ENCODE measurements at places on chromosomes 5 and 9.

GRCh38 chr9:63817622-63818518, 1467.1 kb downstream of the FOXD4L5 start:
- no peak for DNase-seq

DNA sequence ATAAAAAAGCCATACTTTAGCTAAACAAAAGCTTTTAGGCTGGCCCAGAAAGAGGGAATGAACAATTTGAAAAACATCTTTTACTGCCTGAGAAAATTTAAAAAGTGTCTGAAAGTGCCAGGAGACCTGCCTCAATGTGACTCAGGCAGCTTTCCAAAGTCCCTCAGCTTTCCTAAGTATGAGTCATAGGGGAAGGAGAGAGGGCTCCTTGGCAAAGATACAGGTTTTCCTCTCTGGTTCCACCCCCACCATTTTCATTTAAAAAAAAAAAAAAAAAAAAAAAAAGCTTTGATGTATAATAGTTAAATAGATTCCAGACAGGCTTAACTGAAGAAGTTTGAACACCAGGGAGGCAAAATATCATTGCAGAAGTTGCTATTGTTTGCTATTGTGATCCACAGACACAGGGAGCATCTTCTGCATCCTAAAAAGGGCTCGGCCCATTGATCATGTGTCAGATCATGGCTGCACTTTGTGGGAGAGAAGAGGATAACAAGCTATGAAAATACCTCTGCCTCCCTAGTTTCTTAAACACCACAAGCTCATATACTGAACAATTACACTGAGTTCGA, 71.5 kb downstream of the MRPS27 start:
- DNase-seq, result no peak

GRCh38 chr9:126357074-126357473, 30.4 kb downstream of the MVB12B start:
- DNase-seq, result no peak

GRCh38 chr5:5132693-5133295, 7.3 kb upstream of the ADAMTS16 start:
- DNase-seq, result no peak

DNA sequence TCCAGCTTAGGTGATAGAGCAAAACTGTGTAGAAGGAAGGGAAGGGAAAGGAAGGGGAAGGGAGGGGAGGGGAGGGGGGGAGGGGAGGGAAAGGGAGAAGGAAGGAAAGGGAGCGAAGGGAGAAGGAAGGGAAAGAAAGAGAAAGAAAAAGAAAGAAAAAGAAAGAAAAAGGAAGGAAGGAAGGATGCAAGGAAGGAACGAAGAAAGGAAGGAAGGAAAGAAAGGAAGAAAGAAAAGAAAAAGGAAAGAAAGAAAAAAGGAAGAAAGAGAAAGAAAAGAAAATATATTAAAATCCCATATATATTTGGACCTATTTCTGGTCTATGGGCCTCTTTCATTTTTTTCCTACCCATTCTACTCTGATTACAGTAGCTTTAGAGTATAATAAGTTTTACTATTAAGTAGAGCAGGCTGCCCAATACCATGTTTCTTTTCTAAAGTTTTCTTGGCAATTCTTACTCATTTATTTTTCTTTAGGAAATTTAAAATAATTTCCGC, 229.1 kb downstream of the AUH start:
- no peak for DNase-seq

- no peak for DNase-seq
These were observed 55.2 kb upstream of the SHISAL2B start for GRCh38 chr5:64634997-64635686.

GRCh38 chr9:137721479-137721878, 102.7 kb downstream of the EHMT1 start:
- DNase-seq, result no peak

DNA sequence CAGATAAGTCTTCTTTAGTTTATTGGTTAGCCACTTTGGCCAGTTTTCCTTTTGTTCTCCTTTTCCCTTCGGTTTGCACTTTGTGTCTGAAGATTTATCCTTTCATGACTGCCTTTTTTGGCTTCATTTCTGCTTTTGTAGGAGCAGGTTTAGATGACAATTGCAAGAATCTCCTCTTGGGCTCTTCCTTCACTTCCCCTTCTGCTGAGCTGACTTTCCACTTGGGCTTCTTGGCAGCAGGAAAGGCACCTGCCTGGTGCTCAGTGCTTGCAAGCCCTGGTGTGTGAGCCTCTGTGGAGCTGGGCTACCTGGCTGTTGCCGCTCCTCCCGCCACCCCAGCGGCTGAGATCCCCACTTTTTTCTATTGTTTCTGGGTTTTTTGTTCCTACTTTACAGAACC, 7.3 kb downstream of the CCDC112 start:
- DNase-seq, result no peak
